ENCODE measurements at places on chromosomes 1 and 21.

- DNase-seq: peak; percentile 48
Measured at GRCh38 chr1:44707959-44708831, 22.8 kb downstream of the RNU5D-1 start.

GRCh38 chr1:117147856-117148588 is 26.5 kb upstream of the TRIM45 start:
- DNase-seq: no peak

GRCh38 chr21:45535341-45536081 is 6.7 kb downstream of the SLC19A1 start:
- DNase-seq: no peak

- no peak for DNase-seq
Measured at GRCh38 chr1:83130886-83131691, 867.8 kb downstream of the TTLL7 start.

- no peak for DNase-seq
Measured at GRCh38 chr1:198300451-198300850, 143.7 kb downstream of the NEK7 start.

DNA sequence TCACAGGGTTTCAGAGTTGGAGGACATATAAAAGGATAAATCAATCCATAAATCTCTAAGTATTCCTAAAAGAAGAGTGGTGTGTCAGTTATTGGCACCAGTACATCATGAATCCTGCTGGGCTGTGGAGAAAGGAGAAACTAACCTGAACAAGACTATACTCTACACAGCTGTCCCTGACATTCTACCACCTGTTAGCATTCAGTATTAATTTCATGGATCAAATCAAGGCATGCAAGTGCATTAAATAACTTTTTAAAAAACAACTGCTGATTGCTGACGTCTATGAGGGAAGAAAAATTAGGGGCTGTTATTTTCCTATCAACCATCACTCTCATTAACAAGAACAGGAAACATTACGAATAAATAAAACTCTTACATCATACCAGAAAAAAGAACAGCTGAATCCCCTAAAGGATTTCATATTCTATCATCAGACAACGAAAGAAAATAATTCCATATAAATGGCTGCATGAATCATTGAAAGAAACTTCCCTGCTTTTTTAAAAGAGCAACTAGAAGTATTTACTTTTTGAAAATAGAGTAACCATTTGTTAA is 121.7 kb downstream of the ATF6 start:
- no peak for DNase-seq

DNA sequence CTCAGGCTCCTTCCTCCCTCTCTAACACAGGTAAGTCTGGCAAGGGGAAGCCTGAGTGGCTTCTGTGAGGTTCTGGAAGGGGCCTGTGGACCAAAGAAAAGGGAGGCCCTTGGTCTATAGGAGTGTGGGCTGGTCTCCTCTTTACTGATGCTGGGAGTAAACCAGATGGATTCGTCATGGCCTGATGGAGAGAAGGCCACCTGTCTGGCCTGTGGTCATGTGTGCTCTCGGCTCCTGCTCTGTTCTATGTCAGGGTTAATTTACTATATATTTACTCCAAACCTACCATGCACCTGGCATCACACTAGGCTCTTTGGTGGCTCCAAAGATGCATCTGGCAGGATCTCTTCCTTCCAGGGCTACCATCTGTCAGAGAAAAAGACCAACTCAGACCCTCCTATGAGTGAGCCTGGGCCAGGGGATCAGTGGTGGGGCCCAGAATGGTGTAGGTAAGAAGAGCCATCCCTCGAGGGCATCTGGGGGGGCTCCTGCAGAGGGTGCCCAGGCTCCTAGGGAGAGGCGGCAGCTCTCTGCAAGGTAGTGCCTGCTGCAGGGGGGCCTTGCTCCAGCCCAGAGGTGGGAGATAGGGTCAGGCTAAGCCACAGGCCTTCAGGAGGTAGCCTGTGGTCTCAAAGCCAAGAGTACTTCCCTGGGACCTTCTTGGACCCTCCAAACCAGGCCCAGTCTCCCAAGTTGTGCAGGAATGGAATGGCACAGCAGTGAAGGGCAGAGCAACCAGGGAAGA is 68.2 kb upstream of the SELENON start:
- no peak for DNase-seq

GRCh38 chr1:61642475-61643232 is 82.3 kb downstream of the TM2D1 start:
- DNase-seq: no peak

DNA sequence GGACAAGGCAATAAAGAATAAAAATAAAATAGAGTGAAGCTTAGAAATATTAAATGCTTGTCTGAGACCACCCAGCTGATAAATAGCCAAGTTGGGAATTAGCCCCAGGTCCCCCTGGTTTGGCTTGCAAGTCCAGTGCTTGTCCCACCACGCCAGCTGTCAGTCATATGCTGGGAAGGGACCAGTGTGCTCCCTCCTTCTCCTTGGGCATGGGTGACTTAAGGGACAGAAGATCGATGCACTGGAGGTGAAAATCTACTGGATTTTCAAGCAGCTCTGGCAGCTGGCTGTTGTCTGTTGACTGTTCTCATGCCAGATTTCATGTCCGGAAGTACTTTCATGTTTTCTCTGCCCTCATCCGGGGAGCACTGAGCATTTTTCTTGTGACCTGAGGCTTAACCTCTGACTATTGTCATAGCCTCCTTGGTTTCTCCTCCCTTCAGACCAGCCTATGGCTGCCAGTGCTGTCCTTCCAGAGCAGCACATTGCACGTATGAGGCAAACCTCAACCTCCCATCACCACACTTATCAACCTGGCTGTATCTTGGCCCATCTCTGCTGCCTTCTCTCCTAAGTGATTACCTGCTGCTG is 12.4 kb downstream of the LMOD1 start:
- DNase-seq: no peak

DNA sequence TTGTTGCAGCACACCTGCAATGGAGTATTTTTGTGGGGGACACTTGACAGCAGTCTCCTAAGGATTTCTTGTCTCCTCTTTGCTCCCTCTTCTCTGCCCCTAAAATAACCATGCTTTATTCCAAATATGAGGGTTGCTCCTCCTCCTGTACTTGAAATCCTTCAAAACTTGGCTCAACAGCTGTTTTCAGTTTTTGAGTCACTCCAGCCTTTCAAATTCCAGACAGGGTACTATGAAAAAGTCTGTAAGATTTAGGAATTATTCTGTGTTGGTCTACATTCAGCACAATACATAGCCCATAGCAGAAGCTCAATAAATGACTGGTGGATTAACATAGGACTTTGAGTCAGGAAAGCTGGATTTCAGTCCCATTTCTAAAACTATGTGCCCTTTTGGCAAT is 5.5 kb downstream of the AP4B1 start:
- no peak for DNase-seq

DNA sequence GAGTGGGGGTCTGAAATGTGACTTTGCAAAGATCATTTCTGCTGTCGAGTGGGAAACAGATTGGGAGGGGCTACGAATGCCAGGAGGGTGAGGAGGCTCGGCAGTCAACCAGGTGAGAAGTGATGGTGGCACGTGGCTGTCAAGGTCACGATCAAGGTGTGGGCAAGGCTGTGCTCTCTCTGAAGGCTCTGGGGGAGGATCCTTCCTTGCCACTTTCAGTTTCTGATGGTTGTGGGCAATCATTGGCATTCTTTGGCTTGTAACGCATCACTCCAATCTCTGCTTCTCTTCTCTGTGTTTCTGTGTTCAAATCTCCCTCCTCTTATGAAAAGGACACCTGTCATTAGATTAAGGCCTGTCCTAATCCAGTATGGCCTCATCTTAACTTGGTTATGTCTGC is 6.1 kb upstream of the SPSB1 start:
- DNase-seq: no peak

- no peak for DNase-seq
Measured at GRCh38 chr1:11748294-11749202, 12.6 kb downstream of the AGTRAP start.

- no peak for DNase-seq
Measured at GRCh38 chr1:25110485-25110884, 121.8 kb downstream of the SYF2 start.

- DNase-seq: no peak
Measured at GRCh38 chr1:203641503-203641890, 14.9 kb downstream of the ATP2B4 start.

GRCh38 chr1:218715961-218716669 is 371.0 kb downstream of the TGFB2 start:
- no peak for DNase-seq

- no peak for DNase-seq
Measured at GRCh38 chr1:34009340-34009985, 145.6 kb downstream of the HMGB4 start.

DNA sequence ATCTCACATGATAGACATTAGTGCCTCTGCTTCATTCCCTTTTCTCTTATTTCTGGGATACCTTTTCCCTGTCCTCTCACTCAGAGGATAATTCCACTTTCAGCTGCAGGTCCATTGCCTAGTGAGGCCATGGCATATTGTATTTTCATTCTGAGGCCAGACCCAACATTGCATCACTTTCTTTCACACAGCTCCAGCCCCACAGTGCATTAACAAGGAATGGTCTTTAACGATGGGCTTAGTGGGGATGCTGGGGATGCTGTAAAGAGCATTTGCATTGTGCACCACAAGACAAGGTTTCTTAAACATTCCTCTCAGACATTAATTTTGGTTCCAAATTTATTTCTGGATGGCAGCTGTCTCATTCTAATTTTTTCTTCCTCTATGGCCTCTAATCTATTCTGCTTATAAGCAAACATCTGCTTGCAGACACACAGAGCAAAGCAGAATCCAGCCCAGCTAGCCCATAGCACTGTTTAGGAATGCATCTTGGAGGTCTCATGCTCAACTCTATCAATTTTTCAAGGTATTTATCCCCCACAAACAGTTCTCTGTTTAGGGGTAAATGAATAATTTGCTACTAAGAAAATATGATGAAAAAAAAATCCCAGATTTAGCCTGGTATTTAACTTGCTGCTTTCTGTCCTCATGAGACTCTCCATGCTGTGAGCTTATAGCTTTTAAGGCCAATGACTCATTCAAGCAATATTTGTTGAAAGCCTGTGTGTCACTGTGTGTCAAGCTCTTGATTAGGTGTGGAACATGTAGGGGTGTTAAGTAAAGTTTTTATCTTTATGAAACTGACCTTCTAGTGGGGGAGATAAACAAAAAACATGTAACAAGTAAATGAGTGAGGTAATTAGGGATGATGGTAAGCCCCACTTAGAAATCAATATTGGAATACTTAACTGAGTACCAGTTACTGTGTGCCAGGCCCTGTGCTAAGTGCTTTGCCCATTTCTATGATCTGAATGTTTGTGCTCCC is 44.5 kb upstream of the CCDC190 start:
- DNase-seq: no peak

- no peak for DNase-seq
Measured at GRCh38 chr1:203547147-203547546, 53.2 kb downstream of the OPTC start.

- no peak for DNase-seq
Measured at GRCh38 chr1:1292851-1293250, 12.6 kb downstream of the SCNN1D start.

DNA sequence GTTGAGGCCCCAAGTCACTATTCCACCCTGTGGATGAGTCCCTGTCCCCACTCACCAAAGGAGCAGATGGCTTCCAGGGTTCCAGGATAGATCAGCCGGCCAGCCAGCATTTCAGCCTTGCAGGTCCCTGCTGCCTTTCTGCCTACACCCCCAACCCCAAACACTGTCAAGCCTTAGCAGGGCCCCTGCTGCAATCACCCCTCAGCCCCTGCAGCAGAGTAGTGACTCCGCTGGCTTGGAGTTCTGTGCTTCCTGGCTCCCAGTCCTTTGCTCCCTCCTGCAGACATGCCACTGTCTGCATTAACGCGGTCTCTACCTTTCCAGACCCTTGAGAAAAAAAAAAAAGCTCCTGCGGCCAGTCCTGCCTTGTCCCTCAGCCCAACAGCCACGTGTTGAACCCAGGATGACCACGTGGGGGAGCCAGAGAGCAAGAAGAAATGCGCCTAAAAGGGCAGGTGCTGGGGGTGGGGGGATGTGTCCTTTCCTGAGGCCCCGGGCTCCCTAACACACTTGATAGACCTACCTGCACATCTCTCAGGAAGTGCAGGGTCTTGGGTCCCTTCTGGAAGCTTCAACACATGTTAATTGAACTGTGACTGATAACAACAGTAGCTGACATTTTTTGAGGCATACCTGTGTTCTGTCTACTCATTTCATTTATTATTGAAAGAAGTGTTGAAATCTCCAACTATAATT is 37.4 kb downstream of the RASSF5 start:
- DNase-seq: peak; percentile 74

DNA sequence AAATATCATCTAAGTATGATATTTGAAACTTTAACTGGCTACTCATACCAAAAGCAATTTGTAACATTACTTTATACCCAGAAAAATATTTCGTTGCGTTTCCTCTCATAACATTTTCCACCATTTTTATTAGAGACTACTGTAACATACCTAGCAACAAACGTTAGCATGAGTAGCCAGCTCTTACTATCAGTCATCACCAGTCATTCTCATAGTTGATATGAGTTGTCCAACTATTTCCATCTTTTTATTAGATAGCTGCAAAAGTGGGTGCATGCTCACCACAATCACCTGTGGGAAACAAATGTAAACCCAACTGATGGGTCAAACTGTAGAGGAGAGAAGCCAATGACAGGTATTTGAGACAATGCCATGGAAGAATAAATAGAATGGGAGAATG is 114.6 kb downstream of the AKT3 start:
- no peak for DNase-seq

GRCh38 chr1:58030456-58030855 is 516.1 kb downstream of the OMA1 start:
- no peak for DNase-seq

- no peak for DNase-seq
Measured at GRCh38 chr1:54342742-54343687, 63.2 kb downstream of the SSBP3 start.

- DNase-seq: no peak
Measured at GRCh38 chr1:41977326-41977725, 58.6 kb upstream of the HIVEP3 start.

DNA sequence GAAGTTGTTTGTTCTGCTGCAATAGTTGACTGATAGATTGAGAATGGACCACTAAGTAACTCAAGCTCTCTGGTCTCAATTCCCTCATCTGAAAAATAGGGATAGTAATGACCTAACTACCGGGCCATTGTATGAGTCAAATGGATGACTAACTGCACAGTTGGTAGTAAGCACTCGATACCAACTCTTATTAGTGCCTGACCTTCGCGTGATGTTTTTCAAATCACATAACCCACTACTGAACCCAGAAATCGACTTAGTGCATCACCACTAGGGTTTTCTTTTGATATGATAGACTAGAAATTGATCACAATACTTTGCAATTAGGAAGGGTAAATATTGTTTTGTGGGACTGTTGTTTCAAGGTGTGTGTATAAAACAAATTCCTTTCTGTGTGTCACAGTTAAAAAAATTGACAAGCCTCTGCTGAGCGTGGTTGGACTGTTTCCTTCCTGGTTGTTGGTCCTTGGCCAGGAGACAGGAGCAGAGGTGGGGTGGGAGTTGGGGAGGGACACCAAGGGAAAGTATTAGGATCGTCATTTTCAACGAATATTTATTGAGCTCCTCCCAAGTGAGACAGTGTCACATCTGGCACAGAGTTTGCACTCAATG is 54.0 kb upstream of the LRP8 start:
- no peak for DNase-seq
